ENCODE measurements at places on chromosomes 7 and 10.

DNA sequence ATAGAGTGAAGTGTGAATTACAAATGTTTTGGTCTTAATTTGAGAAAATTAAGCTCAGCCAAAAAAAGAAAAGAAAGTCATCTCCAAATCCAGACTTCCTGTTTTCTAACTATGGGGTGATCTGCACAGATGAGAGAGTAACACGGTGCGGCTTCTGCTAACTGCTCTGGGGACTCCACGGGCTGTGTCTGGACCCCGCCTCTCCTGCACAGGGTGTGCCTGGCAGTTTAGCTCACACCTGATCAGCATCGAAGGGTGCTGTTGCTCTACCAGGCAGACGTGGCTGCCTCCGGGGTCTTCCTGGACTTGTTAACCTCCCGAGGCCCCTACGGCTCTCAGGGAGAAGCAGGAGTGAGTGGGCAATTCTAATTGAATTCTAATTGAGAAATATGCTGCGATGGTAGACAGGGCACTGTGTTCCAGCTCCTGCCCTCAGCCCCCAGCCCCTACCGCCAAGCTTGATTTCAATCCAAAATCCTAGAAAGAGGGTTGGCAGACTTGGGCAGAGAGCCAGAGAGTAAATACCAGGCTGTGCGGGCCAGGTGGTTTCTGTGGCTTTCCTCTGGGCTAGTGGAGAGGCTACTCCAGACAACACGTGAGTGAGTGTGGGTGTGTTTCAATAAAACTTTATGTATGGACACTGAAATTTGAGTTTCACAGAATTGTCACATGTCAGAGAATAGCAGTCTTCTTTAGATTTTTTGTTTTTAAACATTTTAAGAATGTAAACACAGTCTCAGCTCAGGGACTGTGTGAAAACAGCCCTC is 13.4 kb downstream of the SHH start:
- no peak for DNase-seq

- DNase-seq, result peak; percentile 83
Observed at GRCh38 chr10:119769886-119770285, 44.0 kb downstream of the INPP5F start.

DNA sequence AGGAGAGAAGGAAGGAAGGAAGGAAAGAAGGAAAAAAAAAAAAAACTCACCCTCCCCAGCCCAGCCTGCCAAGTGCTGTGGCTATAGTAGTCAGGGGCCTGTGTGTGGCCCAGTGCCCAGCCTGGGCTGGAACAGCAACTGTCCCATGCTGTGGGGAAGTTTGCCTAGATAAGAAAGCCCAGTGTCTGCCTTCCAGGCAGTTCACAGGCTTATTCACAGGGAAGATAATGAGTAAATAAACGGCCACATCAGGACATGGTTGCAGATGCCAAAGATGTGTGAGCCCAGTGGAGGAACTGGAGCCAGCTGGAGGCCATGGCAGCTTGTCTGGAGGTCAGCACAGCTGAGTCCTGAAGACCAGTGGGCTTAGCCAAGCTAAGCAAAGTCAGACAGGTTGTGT is 132.4 kb upstream of the FOXK1 start:
- no peak for DNase-seq

DNA sequence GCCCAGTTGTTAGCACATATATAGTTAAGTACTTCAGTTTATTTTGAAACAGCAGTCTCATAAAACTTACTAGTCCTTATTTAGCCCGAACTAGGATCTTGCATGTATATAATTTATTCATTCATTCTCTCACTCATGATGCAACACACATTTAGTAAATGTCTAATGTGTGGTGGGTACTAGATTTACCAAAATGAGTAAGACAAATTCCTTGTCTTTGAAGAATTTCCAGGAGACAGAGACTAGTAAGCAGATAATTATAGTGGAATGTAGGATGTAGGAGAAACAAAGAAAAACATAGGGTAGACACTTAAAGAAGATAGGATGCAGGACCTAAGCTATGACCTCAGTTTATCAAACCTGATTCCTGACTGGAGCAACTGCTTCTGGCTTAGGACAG is 120.2 kb upstream of the AMPH start:
- DNase-seq, result no peak

DNA sequence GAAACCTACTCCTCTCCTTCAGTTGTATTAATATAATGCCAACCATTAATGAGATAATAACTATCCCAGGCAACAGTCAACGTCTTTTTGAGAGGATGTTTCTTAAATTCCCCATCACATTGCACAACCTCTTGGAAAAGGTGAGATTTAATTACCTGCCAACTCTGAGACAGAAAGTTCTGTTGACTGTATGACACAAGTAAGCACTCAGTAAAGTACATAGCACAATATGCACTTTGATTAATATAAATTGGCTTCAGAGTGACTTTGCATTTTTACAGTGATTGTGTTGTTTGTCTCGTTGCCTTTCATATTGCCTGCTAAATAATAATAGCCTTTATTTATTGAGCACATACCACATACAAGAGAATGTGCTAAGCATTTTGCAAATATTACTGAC is 46.7 kb downstream of the CAV1 start:
- DNase-seq, result no peak

- peak; percentile 36 for DNase-seq
Observed at GRCh38 chr7:46414946-46415345, 493.9 kb upstream of the IGFBP3 start.

GRCh38 chr7:26699766-26700165 is 164.6 kb downstream of the SKAP2 start:
- no peak for DNase-seq

GRCh38 chr10:95447685-95448084 is 113.5 kb downstream of the SORBS1 start:
- DNase-seq, result peak; percentile 83

DNA sequence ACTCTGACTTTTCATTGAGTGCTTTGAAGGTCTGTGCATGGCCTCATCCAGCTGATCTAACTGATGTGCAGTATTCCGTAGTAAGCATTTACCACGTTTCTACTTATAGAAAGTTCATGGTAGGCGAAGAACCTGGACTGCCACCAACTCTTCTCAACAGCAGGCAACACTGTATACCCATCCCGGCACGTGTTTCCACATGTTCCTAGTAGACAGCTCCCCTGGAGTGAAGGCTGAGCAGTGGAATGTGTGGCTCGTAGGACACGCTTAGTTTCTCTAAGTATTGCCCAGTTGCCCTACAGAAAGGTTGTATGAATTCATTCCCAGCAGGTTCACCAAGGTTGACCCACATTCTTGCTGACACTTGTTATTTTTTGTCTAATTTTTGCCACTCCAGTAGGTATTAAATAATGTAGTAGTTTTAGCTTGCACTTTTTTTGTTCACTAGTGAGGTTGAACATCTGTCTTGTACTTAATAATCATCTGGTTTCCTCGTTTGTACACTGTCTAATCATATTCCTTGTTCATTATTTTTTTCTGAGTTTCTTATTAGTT is 15.2 kb downstream of the PROSER2 start:
- no peak for DNase-seq

- no peak for DNase-seq
Observed at GRCh38 chr7:140537750-140538482, 58.6 kb upstream of the MKRN1 start.

GRCh38 chr10:87575851-87576250 is 71.2 kb downstream of the MINPP1 start:
- no peak for DNase-seq

DNA sequence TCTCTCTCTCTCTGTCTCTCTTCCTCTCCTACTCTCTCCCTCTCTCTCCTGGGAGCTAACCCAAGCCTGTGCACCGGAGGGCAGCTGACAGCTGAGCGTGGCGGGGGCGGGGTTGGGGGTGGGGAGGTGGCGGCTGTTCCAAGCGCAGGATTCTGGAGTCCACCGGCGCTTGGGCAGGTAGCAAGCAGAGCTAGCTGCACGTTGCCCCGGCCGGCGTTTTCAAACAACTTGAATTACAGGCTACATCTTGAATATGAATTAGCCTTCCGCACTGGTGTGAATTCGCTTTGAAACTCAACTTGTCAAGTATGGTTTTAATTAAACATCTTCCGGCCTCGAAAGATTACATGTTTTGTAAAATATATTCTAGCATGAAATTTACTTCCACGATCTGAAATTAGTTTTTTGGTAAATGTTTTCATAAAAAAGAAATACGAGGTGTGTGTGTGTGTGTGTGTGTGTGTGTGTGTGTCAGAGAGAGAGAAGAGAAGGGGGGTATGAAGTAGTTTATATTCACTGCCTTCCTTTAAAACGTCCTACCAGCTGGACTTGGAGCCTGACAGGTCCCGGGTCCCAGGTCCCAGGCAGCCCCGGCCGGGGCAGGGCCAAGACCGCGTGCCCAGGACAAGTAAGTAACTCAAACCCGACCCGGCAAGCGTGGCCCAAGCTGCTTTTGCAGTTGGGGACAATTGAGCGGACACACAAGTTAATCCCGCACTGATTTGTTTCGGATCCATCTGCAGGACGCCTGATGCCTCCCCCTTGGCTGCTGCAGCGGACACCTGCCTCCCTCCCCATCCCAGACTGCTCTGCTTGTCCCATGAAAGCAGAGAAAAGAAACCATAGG is 9.0 kb upstream of the DLX6 start:
- DNase-seq, result no peak

- DNase-seq, result no peak
Observed at GRCh38 chr7:92934096-92934495, 97.7 kb upstream of the CDK6 start.

DNA sequence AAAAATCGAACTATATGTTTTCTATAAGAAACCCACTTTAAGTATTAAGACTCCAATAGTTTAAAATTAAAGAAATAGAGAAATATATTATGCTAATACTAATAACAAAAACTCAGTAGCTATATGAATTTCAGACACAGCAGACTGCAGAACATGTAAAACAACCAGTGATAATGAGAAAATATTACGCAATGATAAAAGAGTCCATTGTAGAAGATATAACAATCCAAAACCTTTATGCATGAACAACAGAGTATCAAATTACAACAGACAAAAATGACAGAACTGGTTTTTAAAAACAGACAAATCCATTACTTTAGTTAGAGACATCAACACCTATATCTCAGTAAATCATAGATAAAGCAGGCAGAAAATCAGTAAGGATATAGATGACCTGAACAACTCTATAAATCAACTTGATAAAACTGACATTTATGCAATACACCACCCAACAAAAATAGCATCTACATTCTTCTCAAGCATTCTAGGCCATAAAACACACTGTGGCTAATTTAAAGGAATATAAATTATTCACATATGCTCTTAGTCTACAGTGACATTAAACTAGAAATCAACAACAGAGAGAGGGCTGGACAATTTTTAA is 669.5 kb upstream of the GHITM start:
- DNase-seq, result no peak

DNA sequence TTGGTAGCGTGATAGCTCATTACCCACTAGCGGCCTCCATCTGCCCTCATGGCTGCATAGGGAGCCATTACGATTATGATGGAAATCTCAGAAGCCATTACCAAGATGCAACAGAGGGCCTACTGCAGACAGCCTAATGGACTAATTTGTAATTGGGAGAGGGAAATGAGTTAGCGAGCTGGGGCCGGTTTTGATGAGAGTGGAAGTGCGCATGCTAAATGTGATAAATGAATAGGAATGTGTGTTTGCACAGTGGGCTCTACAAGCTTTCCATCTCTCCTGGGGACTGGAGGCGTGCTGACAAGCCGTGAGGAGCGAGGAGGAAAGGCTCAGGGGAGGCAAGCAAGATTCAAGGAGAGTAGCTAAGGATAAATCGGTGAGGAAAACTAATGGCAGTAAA is 644.5 kb upstream of the GALNT17 start:
- no peak for DNase-seq

- no peak for DNase-seq
Observed at GRCh38 chr10:5163487-5163886, 21.5 kb downstream of the AKR1C8 start.

Measured in dermis blood vessel endothelial cell (primary cell).